Type B pancreatic cell (in vitro differentiated cells): ENCODE measurements at places on chromosomes 5 and 9. TPM values are rescaled to one million over a fixed set of nuclear protein-coding genes. Genes with fewer than 3 reads are reported as not detected.

DNA sequence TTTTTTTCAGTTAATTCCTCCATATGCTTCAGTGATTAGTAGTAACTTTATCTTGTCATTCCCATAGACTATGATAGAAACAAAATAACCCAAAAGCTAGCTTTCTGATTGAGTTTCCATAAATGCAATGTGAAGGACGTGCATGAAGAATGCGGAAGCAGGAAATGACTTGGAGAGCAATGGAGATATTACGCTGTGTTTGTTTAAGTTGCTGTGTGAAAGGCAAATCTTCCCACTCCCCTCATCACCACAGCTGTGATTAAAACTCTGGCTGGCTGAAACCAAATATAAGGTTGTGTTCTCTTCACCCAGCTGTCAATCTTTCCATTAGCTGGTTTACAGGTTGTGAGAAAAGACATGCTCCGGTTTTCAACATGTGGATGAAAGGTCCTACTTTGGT lies 83.9 kb downstream of the NR2F1-AS1 start:
- DNase-seq, result no peak

GRCh38 chr5:17666726-17667235 lies 32.5 kb downstream of the TAF11L14 start:
- no peak for DNase-seq

Gene MVB12B
- total RNA-seq, result 11.4 and 26.1 TPM in 2 replicates

Gene FBXL7
- total RNA-seq, result 3.8 and 21.3 TPM in 2 replicates

DNA sequence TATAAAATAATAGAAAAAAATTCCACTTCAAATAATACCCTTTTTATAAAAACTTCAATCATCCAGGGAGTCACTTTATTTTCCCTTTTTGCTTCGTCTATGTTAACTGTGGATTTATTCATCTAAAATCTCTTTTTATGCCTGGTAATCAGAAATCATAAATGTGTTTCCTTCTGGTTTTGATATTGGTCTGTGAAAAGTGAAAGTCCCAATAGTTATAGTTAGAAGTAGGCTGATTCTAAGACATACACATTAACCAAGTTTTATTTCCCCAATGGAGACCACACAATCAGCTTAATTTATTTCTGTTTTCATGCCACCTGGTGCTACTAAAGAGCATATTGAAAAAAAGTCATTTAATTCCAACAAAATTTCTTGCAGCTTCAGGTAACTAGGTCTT lies 45.7 kb downstream of the ZNF474 start:
- no peak for DNase-seq

DNA sequence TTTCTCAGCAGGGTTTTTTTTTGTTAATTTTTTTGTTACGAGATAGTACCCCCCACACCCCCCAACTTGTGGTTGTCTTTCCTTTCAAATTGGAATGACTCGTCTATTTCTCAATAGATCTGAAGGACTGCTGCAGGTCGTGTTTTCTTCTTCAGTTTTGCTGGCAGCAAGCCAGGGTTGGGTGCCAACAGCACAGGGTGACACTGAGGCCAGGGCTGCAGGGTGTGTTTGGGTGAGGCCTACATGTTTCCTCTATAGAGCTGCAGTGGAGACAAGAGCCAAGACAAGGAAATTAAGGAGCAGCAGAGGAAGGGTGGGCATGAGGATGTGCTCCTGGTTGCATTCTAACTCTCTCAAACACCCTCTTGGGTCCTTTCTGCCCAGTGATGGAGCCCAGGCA lies 52.2 kb downstream of the NXNL2 start:
- no peak for DNase-seq

DNA sequence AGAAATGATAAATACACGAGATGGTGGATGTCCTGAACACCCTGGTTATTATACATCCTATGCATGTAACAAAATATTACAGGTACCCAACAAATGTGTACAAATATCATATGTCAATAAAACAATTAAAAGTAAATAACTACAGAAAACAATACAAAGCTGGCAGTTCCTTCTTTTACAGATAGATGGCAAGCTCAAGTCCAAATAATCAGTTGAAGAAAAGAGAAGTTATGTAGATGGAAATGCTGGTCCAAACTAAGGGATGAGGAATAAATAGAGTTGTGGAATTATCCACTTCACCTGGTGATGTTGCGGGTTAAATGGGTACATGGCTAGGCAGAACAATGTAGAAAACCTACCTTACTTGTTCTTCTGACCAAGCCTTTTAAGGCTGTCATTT lies 79.4 kb downstream of the PALM2AKAP2 start:
- DNase-seq, result no peak

Gene EPB41L4B
- total RNA-seq, result 14.4 and 29.1 TPM in 2 replicates

Gene FYB1
- 0.24 and 0.33 TPM in 2 replicates for total RNA-seq

Gene CDH9
- total RNA-seq, result 0.68 TPM in 1 of 2 replicates, not detected in the other

Gene CDC20B
- 0.38 and 0.92 TPM in 2 replicates for total RNA-seq

GRCh38 chr5:176381979-176382378 lies 6.4 kb downstream of the NOP16 start:
- no peak for DNase-seq

DNA sequence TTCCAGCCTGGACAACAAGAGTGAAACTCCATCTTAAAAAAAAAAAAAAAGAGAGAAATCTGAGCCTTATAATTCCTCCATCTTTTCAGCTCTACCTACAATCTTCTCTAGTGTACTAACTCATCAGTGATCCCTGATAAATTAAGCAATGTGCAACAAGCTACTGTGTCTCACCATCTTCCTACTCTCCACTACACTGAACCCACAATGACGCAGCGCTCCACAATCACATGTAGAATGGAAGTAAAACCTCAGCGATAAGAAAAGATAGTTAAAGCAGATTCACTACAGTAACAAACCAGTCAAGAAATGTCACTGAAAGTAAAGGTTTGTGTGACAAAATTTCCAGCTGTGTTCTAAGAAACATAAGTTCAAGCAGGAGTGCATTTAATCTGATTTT lies 13.5 kb downstream of the ABCA1 start:
- DNase-seq, result no peak
